Prostate gland (tissue), 2 donors: ENCODE measurements at places on chromosomes 6 and 20.
A peak's percentile ranks its signal among the peaks of the same experiment; 100 is the strongest.

GRCh38 chr6:89385156-89385667, 26.9 kb downstream of the RRAGD start:
- DNase-seq = peak; percentile 71

- DNase-seq = no peak
Measured at GRCh38 chr6:52612336-52613054, 35.6 kb upstream of the TRAM2 start.

GRCh38 chr6:33779290-33779689, 9.6 kb downstream of the LEMD2 start:
- no peak for DNase-seq

DNA sequence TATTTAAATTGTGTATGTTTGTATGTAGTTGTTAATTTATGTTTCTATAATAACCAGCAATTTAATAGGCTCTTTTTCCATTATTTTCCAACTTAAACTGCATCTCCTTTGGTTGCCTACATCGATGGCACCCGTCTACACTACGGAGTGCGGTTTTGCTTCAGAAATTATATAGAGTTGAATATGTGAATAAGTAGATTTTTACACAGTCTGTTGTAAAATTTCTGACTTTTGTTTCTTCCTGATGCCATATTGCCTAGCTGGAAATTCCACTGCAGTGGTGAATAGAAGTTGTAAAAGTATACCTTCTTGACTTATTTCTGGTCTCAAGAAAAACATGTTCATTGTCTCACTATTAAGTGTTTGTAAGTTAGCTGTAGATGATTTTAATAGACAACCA, 404.1 kb upstream of the EPHA7 start:
- DNase-seq = no peak

- peak; percentile 63 for DNase-seq
Measured at GRCh38 chr6:163416557-163417253, 2.2 kb downstream of the QKI start.

DNA sequence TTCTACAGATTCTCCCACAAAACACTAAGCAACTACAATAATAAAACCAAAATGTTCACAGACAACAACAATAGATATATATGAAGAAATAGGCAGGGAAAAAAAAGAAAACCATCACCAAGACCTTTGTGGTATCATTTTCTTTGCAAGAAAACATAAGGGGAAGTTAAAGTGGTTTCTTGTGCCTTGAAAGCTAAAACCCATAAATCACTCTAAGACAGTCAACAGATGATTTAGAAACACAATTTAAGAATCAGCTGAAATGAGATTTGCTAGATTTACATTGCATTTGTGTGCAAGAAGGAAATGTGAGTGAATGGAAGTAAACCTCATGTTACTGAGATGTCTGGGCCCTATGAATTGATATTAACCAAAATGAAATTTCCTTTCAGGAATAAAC, 1265.4 kb upstream of the GJE1 start:
- no peak for DNase-seq

DNA sequence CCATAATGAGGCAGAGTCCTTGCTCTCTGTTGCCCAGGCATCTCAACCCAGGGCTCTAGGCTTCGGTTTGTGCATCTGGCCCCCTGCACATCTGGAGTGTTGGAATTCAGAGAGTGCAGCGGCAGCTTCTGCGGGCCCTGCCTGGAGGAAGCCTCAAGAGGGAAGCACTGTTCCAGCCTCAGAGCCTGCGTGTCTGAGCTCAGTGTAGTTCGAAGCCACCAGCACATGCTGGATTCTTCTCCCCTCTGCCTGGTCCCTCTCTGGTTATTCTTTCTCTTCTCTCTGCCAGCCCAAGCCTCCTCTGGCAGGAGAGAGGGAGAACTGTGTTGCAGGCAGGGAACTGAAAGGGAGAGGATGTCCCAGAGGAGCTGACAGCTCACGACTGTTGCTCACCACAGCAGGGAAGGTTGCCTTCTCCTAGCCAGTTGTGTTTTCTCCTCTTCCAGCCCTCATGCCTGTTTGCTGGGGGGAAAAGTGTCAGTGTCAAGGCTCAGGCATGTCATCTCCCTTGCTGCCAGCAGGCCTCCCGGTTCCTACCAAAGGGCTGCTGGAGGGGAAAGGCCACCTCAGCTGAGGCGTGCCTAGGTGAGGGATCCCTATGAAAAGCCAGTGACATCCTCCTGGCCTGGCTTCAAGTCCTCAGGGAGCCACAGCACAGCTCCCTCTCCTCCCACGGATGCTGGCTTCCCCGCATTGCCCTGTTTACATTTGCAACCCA, 126.0 kb upstream of the LRFN2 start:
- no peak for DNase-seq

GRCh38 chr20:61345656-61346055, 93.6 kb downstream of the CDH4 start:
- DNase-seq = no peak

GRCh38 chr6:31401403-31401802, 2.0 kb upstream of the MICA start:
- peak; percentile 36 for DNase-seq

GRCh38 chr20:56750430-56750829, 121.3 kb downstream of the TFAP2C start:
- no peak for DNase-seq

- DNase-seq = no peak
Measured at GRCh38 chr6:160362556-160362955, 14.4 kb downstream of the SLC22A3 start.

- DNase-seq = no peak
Measured at GRCh38 chr6:71043902-71044301, 87.0 kb upstream of the B3GAT2 start.

GRCh38 chr6:83199863-83200225, 6.7 kb downstream of the RWDD2A start:
- DNase-seq = no peak

DNA sequence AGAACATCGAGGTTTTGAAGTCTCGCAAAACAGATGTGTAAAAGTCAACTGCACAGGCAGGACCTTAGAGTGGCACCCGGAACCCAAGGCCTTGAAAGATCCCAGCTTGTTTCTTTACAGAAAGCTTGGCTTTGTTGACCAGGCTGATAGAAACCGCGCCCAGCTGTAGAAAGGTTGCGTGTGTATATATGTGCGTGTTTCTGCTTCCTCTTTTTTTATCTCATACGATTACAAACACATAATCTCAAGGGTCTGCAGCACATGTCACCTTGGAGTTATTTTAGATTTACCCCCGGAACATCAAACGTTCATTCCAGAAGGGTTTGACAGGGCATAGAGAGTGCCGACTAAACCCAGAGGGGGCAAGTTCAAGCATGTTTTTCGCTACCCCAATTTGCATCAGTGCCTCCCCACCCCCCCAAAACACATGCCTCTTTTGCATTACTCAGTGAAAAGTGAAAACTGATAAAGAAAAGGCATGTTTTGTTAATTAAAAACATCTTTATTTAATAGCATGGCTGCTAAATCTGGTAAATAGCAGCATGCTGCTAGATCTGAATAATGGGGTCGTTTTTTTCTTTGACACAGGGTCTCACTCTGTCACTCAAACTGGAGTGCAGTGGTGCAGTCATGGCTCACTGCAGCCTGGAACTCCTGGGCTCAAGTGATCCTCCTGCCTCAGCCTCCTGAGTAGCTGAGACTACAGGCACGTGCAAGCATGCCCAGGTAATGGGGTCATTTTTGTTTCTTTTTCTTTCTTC, 33.2 kb upstream of the NCOA3 start:
- no peak for DNase-seq

DNA sequence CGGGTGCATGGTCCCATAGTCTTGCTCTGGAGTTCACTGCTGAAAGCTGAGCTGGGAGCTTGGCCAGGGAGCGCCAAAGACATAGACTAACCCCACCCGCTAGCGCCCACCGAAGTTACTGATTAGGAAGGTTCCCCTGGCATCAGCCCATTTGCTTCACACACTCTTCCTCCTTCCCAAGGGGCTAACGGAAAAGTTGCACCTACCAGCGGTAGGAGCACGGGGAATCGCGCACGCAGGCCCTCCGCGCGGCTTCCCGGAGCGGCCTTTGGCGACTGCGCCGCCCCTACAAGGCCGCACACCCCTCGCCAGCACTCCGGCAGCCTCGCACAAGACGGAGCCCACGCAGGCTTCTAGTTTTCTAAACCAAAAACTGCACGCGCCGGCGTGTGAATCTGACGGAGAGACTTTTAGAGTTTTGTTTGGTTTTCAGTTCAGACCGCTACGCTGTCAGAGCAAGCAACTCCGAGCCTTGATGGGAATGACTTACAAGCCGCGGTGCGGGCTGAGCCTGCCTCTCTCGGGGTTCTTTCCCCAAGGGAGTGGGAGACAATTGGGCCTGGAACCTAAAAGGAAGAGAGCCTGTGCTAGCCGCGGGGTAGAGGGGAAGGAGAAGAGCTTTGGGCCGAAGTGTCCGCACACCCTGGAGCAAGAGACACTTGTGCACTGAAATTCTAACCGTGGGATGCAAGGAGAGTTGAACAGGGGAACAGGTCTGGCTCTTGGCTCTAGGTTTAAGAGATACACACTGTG, 891 bp upstream of the POU3F2 start:
- no peak for DNase-seq

GRCh38 chr20:63641792-63642523, 11.3 kb downstream of the STMN3 start:
- DNase-seq = peak; percentile 92

DNA sequence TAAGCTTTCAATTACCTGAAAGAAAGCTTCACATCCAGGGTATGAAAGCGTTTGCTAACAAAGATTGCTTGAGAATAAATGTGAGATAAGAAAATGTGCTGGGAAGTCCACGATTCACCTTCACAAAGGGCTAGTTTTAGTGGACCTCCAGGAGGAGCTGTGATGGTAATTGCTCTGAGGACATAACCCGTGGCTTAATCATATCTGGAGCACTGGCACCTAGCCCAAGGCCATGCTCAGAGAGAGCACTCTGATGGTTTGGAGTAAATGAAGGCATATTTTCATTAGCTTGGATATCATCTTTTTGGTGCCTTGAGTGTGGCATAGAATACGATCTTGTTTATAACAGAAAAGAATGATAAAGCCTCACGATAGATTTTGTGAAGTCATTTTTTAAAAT, 46.9 kb upstream of the BACH2 start:
- DNase-seq = no peak

GRCh38 chr20:37350649-37351574, 5.0 kb downstream of the SRC start:
- DNase-seq = no peak

GRCh38 chr6:46789434-46790354, 3.5 kb upstream of the MEP1A start:
- DNase-seq = no peak

DNA sequence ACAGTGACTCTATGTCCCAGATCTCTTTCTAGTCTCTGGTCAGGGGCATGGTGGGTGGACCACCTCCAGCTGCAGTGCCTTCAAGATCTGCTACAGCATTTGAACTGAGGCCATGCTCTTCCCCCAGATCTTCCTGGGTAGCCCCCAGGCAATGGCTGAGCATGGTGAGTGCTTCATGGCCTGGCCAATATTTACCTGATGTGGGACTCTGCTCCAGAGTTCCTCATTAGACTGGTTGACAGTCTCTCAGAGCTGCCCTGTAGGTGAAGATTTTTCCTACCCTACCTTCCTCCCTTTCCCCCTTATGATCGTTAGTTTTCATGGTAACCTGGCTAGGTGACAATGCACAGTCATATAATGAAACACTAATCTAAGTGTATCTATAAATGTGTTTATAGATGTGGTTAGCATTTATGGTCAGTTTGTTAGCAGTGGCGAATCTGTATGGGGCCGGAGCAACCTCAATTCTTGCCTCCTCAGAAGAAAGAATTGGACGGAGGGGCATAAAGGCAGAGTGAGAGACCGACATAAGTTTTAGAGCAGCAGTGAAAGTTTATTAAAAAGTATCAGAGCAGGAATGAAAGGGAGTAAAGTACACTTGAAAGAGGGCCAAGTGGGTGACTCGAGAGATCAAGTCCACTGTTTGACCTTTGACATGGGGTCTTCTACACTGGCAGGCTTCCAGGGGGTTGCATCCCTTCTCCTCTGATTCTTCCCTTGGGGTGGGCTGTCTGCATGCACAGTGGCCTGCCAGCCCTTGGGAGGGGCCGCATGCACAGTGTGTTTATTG, 256.3 kb downstream of the CD83 start:
- DNase-seq = no peak

DNA sequence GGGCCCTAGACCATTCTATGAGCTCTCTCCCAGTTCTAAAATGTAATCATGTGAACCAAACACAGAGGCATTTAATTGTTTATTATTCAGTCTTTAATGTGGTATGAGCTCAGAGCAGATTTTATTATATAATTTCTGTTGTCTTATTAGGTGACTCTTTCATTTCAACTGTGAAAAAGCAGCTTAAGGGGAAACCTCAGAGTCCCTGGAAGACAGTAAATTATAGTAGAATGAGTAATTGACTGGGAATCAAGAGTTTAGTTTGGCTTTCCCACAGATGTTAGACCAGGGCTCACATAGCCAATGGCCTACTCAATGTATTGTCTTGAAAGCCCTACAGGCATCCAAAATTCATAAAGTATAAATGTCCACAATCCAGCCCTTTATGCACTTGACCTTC, 390.4 kb upstream of the SLC35B3 start:
- no peak for DNase-seq

DNA sequence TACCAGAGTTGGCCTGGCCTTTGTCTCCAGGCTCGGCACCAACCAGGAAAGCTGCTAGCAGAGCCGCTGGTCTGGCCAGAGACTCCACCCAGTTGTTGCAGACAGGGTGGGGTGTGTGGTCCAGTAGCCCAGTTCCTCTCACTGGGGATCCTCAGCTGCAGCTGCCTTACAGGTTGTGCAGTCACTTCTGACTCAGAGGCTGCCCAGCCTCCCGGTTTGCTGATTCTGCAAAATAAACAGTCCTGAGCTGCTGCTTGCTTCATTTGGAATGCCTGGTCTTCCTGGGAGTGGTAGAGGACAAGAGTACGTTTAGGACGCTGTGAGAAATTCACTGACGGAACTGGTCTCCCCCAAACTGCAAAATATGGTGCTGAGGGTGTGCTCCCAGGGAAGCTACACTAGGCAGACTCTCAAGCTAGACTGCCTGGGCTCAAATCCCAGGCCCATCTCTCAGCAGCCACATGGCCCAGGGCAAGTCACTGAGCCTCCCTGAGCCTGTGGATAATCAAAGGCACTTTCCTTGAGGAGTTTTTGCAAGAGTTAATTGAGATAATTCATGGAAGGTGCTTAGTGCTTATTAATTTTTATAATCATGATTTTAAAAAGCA, 246.1 kb downstream of the TFAP2C start:
- DNase-seq = no peak

- no peak for DNase-seq
Measured at GRCh38 chr6:28525496-28526039, at the start of gene GPX5. GPX5 (plus strand) TSS chr6:28525881; CDS start chr6:28526014, 133 bp downstream.

DNA sequence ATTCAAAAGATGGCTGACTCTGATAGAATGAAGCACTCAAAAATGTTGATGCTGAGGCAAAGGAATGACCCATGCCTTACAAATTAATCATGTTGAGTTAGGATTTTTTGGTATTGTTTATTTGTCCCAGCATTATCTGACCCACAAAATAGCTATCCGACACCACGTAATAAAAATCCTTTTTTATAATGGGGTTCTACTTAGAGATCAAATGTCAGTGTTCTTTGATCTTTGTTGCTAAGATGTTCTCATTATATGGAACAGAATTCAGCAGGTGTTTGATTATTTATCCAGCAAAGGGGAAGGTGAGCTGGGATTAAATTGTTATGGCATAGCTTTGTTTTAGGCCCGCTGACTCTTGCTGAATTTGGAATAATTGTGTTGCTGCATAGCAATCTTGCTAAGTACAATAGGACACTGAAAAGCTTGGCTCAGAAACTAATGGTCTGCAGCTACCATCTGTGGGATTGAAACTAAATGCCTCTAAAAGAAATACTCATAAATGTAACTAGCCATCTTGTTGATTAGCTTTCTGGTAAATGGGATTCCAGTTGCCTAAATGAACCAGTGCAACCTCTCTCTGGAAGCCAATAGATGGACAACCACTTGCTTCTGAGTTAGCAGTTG, 180.2 kb upstream of the HDAC2 start:
- DNase-seq = no peak
